Psoas muscle (tissue), 8 donors: ENCODE measurements at places on chromosomes 12 and 14. TPM values are rescaled to one million over a fixed set of nuclear protein-coding genes. Genes with fewer than 3 reads are reported as not detected.

NGB gene
- total RNA-seq = not detected

RERG gene
- total RNA-seq = 1.6 TPM

PACS2 gene
- 67.8 TPM for total RNA-seq

PTPRQ gene
- 1.3 TPM for total RNA-seq

RTN1 gene
- 0.73 TPM for total RNA-seq

TTC9 gene
- 13.1 TPM for total RNA-seq

- no peak overlapping the region for H3K27ac ChIP-seq
- DNase-seq = no peak
- H3K27me3 ChIP-seq = no peaks in the 10 kb centered on the region
- H3K4me3 ChIP-seq = no peak overlapping the region
- no peaks in the 10 kb centered on the region for H3K36me3 ChIP-seq
- H3K4me1 ChIP-seq = no peaks in the 10 kb centered on the region
These were observed 10.2 kb downstream of the KITLG start for GRCh38 chr12:88570103-88570502.

DNA sequence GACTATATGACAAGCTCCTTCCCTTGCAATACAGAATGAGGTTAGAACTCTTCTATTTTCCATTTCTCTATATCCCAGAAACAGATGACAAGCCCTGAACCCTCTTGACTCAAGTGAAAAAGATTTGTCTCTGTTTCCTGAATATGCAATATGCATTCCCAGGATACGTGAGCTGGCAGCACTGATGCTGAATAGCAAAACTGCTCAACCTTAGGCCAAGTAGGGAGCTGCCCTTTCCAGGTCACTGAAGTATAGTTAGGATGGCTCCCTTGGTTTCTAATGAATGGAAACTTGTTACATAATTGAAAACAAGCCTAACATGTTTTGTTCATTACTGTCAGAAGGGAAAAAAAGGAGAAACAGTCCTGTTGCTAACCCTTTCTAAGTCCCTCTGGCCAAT is 47.9 kb upstream of the PLEKHG7 start:
- H3K27me3 ChIP-seq = no peaks in the 10 kb centered on the region
- H3K4me3 ChIP-seq = no peak overlapping the region
- H3K27ac ChIP-seq = no peak overlapping the region
- no peak for DNase-seq

GRCh38 chr14:20679907-20680306 is 4.5 kb upstream of the RNASE4 start:
- no peak for DNase-seq
- H3K4me3 ChIP-seq = peak overlapping the region; percentile 89
- no peaks in the 10 kb centered on the region for H3K27me3 ChIP-seq
- no peaks in the 10 kb centered on the region for H3K36me3 ChIP-seq
- peaks cover 13% of the 10 kb centered on the region for H3K4me1 ChIP-seq

GRCh38 chr14:69268763-69269162 is 8.8 kb downstream of the GALNT16 start:
- no peaks in the 10 kb centered on the region for H3K4me1 ChIP-seq
- DNase-seq = no peak
- peaks cover 10% of the 10 kb centered on the region for H3K27me3 ChIP-seq
- no peaks in the 10 kb centered on the region for H3K36me3 ChIP-seq
- H3K27ac ChIP-seq = no peak overlapping the region

- H3K4me3 ChIP-seq = no peak overlapping the region
- no peaks in the 10 kb centered on the region for H3K36me3 ChIP-seq
- no peak for DNase-seq
- H3K27ac ChIP-seq = no peak overlapping the region
- no peaks in the 10 kb centered on the region for H3K4me1 ChIP-seq
These were observed 597.9 kb downstream of the VRK1 start for GRCh38 chr14:97395068-97395467.

DNA sequence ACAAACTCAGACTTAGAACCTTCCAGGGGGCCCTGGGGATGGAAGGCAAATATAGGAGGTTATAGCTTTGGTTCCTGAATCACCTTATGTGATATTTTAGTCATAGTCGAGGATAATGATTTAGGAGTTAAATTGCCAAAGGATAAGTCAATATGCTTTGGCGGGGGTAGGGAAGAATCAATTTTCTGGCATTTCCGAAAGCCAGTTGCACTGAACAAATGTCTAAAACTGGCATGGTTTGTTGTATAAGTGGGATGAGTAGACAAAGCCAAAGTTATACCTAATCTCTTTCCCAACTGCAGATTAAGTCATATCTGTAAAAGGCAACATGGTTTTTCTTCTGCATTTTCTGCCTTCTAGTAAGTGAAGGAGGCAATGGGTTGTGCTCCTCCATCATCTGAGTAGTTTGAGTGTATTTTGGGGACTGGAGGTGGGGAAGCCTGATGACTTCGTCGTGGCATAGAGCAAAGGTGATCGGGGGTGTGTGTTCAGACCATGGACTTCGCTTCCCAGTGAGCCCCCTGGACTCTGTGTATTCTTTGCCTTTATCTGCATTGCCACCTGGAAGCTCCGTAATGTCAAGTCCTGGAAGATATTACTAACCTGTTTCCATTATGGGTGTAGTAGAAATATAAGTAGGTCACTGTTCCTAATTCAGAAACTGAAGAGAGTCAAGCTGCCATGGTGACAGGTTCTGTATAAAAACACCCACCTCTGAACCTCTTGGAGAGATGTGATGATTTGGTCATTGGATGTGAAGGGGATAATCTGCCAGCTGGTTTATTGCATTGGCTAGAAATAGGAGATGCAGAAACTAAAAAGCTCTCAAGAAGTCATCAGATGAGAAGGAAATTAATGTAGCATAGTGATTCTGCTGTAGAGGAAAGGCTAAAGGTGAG is 24.5 kb downstream of the PPFIBP1 start:
- no peaks in the 10 kb centered on the region for H3K36me3 ChIP-seq
- no peaks in the 10 kb centered on the region for H3K27me3 ChIP-seq
- no peak for DNase-seq

DNA sequence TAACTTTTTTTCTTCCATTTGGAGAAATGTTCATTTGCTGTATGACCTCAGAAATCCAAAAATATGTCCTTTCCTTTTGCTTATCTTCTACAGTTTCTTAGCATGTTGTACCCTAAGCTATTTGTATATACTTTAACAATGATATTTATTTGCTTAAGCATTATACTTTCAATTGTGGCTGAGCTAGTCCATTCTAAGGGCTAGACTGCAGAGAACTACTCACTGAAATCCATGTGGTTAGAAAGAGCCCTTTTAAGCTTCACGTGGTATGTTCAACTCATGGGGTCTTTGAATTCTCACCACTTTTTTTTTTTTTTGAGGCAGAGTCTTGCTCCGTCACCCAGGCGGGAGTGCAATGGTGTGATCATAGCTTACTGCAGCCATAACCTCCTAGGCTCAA is 122.5 kb downstream of the HMGA2 start:
- no peak overlapping the region for H3K27ac ChIP-seq
- no peak for DNase-seq
- no peak overlapping the region for H3K4me3 ChIP-seq

- H3K27ac ChIP-seq = no peak overlapping the region
- H3K4me1 ChIP-seq = no peaks in the 10 kb centered on the region
- no peak overlapping the region for H3K4me3 ChIP-seq
These were observed 10.8 kb upstream of the CMA1 start for GRCh38 chr14:24518851-24519250.

- no peak for DNase-seq
- no peaks in the 10 kb centered on the region for H3K4me1 ChIP-seq
- no peaks in the 10 kb centered on the region for H3K27me3 ChIP-seq
- no peak overlapping the region for H3K4me3 ChIP-seq
- H3K36me3 ChIP-seq = no peaks in the 10 kb centered on the region
These were observed 571.8 kb downstream of the PRKD1 start for GRCh38 chr14:29355846-29356245.

DNA sequence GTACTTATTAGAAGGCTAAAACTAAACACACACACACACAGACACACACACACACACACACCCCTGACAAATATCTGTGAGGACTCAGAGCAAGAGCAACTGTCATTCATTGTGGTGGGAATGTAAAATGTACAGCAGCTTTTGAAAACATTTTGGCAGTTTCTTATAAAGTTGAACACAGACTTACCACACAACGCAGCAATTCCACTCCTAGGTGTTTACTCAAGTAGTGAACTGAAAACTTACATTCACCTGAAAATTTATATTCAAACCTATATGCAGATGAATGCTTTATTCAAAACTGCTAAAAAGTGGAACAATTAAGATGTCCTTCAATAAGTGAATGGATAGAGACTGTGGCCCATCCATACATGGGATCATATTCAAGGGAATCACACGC is 18.6 kb downstream of the ZNF605 start:
- DNase-seq = no peak
- no peaks in the 10 kb centered on the region for H3K27me3 ChIP-seq
- H3K36me3 ChIP-seq = peaks cover 32% of the 10 kb centered on the region
- H3K27ac ChIP-seq = no peak overlapping the region

GRCh38 chr12:55771736-55772135 is 28.8 kb downstream of the GDF11 start:
- H3K36me3 ChIP-seq = peaks cover 50% of the 10 kb centered on the region
- H3K4me3 ChIP-seq = no peak overlapping the region
- peaks cover 10% of the 10 kb centered on the region for H3K4me1 ChIP-seq
- peak overlapping the region; percentile 56 for H3K27ac ChIP-seq
- no peak for DNase-seq

DNA sequence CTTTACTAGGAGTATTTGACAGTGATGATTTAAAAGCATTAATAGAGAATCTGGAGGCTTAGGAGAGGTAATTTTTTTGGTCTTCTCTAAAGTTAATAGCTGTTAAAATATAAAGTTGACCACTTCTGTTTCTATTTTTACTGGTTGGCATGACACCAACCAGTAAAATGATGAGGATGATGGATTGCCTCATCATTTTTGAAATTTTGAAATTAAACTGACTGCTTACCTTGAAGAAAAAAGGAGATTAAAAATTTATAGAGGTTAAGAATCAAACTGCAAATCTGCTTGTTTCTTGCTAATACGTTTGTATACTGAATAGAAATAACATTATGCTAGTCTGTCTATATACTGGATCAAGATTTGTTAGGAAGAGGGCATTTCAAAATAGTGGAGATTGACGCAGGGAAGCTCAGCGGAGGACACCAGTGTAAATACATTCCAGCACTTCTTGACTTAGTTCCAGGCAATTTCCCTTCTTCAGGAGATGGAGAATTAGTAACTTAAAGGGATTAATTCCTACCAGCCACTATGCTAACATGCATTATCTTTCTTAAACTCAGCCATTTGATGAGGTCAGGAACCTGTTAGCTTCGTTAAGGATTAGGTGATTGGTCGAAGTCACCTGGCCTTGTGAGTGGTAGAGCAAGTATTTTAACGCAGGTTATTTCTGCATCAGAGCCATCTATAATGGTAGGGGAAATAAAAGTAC is 3.6 kb downstream of the EID3 start:
- no peak overlapping the region for H3K27ac ChIP-seq
- H3K36me3 ChIP-seq = peaks cover 3% of the 10 kb centered on the region
- no peak for DNase-seq
- no peaks in the 10 kb centered on the region for H3K27me3 ChIP-seq
- peaks cover 50% of the 10 kb centered on the region for H3K4me1 ChIP-seq

DNA sequence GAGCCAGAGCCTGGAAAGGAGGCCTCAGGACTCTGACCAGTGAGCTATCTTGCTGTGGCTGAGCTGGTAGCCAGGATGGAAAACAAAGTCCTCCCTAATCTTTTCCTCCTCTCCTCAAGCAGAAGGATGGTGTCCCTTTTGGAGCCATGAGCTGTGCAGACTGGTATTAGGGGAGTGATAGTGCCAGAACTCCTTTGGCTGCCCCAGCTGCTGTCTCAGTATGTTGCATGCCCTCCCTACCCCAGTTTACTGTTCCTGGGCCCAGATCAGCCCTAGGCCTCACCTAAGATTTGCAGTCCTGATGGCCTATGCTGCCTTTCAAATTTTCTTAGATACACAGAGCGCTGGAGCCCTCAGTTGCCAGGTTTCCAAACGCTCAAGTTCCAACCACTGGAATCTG is 150.3 kb upstream of the ALG10B start:
- H3K27ac ChIP-seq = no peak overlapping the region
- no peak for DNase-seq
- no peaks in the 10 kb centered on the region for H3K4me1 ChIP-seq
- no peak overlapping the region for H3K4me3 ChIP-seq

GRCh38 chr12:44184499-44185206 is 348.8 kb downstream of the TMEM117 start:
- no peak for DNase-seq
- H3K4me3 ChIP-seq = no peak overlapping the region
- no peaks in the 10 kb centered on the region for H3K4me1 ChIP-seq
- H3K27me3 ChIP-seq = no peaks in the 10 kb centered on the region
- H3K36me3 ChIP-seq = no peaks in the 10 kb centered on the region

GRCh38 chr14:56358275-56358674 is 221.3 kb upstream of the TMEM260 start:
- no peak overlapping the region for H3K27ac ChIP-seq
- no peaks in the 10 kb centered on the region for H3K36me3 ChIP-seq
- DNase-seq = no peak
- no peak overlapping the region for H3K4me3 ChIP-seq
- no peaks in the 10 kb centered on the region for H3K4me1 ChIP-seq
- no peaks in the 10 kb centered on the region for H3K27me3 ChIP-seq

GRCh38 chr12:71162832-71163763 is 5.3 kb upstream of the TSPAN8 start:
- no peak for DNase-seq
- H3K27me3 ChIP-seq = no peaks in the 10 kb centered on the region
- no peaks in the 10 kb centered on the region for H3K36me3 ChIP-seq

GRCh38 chr12:109627633-109628032 is 54.0 kb downstream of the MVK start:
- DNase-seq = no peak
- no peaks in the 10 kb centered on the region for H3K4me1 ChIP-seq
- no peaks in the 10 kb centered on the region for H3K36me3 ChIP-seq
- peaks cover 16% of the 10 kb centered on the region for H3K27me3 ChIP-seq
- no peak overlapping the region for H3K4me3 ChIP-seq

- no peak overlapping the region for H3K4me3 ChIP-seq
- peak overlapping the region; percentile 95 for H3K27ac ChIP-seq
- H3K27me3 ChIP-seq = no peaks in the 10 kb centered on the region
- H3K36me3 ChIP-seq = peaks cover 11% of the 10 kb centered on the region
These were observed 21.3 kb downstream of the TPCN1 start for GRCh38 chr12:113242560-113242959.

- H3K36me3 ChIP-seq = no peaks in the 10 kb centered on the region
- peak overlapping the region; percentile 72 for H3K4me3 ChIP-seq
- no peak for DNase-seq
- no peak overlapping the region for H3K27ac ChIP-seq
- H3K4me1 ChIP-seq = peaks cover 13% of the 10 kb centered on the region
These were observed 26.2 kb upstream of the MAP1LC3B2 start for GRCh38 chr12:116532986-116533342.

GRCh38 chr12:2412305-2412643 is 359.5 kb downstream of the CACNA1C start:
- H3K36me3 ChIP-seq = no peaks in the 10 kb centered on the region
- no peaks in the 10 kb centered on the region for H3K27me3 ChIP-seq
- DNase-seq = peak; percentile 13
- H3K27ac ChIP-seq = no peak overlapping the region
- no peaks in the 10 kb centered on the region for H3K4me1 ChIP-seq

GRCh38 chr12:113407931-113408600 is 4.4 kb upstream of the SDS start:
- H3K4me1 ChIP-seq = no peaks in the 10 kb centered on the region
- DNase-seq = no peak
- H3K27me3 ChIP-seq = no peaks in the 10 kb centered on the region
- H3K36me3 ChIP-seq = no peaks in the 10 kb centered on the region

- H3K4me1 ChIP-seq = peaks cover 70% of the 10 kb centered on the region
- no peak overlapping the region for H3K4me3 ChIP-seq
- no peaks in the 10 kb centered on the region for H3K36me3 ChIP-seq
- H3K27me3 ChIP-seq = no peaks in the 10 kb centered on the region
These were observed 1.9 kb downstream of the RNASE7 start for GRCh38 chr14:21043974-21044618.

- no peak overlapping the region for H3K27ac ChIP-seq
- H3K4me3 ChIP-seq = no peak overlapping the region
- no peaks in the 10 kb centered on the region for H3K4me1 ChIP-seq
- H3K27me3 ChIP-seq = no peaks in the 10 kb centered on the region
- H3K36me3 ChIP-seq = no peaks in the 10 kb centered on the region
These were observed 223.8 kb downstream of the C12orf75 start for GRCh38 chr12:105554223-105554678.
